ENCODE measurements at places on chromosomes 11 and 22.

- no peak for DNase-seq
These were observed 38.0 kb downstream of the IL18BP start for GRCh38 chr11:72036687-72037086.

DNA sequence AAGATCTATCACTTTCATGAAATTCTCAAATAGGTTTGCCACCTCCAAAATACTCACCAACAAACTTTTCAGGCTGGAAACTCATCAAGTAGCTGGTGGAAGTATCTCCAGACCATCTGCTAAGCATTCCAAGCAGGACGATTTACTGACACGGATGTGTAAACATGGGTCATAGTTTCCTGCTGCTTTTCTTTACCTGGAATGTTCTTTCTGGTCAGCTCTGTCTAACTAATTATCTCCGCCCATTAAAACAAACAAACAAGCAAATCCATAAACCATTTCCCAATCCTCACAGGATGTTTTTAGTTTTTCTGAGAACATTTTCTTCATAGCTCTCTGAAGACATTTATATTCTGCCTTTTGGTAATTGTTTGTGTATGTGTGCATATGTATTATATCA, 397.0 kb downstream of the METTL15 start:
- no peak for DNase-seq

GRCh38 chr11:30281476-30282288, 41.2 kb upstream of the ARL14EP start:
- no peak for DNase-seq

DNA sequence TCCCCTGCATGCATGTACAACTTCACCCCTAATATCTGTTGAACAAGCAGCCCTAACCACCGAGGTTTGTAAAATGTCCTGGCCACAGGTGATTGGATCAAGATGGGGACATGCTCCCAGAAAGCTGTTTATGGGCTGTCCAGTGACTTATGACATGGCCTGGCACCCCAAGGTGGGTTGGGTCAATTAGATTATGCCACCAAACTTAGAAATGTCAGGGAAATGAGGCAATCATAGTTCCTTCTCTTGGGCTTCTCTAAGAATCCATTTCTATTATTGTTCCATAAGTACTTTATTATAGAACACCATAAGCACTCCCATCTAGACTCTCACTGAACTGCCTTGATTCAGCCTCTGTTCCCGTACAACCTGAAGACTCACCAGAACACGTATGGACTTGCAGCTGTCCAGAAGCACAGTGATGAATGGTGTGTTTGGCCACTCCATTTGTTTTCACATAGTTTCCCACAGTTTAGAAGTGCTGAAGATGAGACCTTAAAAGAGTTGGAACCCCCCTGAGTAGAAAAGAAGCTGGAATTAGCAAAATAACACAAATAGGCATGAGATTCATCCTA, 45.5 kb upstream of the OLFML1 start:
- DNase-seq = no peak

- DNase-seq = no peak
These were observed 2.7 kb upstream of the HBG2 start for GRCh38 chr11:5257296-5257695.

DNA sequence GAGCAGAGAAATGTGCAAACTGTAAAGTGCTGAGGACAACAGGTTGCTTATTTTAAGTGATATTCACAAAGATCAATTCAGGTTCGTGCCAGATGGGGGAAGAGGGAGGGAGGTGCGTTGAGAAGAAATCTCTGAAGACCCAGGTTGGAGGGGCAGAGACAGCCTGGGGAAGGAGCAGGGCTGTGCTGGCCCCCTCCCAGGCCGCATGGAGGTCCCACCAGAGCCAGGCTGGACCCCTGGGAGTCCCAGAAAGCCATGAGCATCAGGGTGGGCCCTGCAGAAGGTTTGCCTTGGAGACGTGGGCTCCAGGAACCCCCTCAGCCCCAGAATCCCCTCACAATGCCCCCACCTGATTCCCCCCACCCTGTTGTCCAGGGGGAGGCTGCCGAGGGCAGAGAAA, 47.4 kb downstream of the IGLL1 start:
- no peak for DNase-seq

GRCh38 chr22:34416022-34416860, 496.0 kb upstream of the LARGE1 start:
- DNase-seq = no peak

- no peak for DNase-seq
These were observed 22.9 kb upstream of the FCHSD2 start for GRCh38 chr11:73164803-73165540.

DNA sequence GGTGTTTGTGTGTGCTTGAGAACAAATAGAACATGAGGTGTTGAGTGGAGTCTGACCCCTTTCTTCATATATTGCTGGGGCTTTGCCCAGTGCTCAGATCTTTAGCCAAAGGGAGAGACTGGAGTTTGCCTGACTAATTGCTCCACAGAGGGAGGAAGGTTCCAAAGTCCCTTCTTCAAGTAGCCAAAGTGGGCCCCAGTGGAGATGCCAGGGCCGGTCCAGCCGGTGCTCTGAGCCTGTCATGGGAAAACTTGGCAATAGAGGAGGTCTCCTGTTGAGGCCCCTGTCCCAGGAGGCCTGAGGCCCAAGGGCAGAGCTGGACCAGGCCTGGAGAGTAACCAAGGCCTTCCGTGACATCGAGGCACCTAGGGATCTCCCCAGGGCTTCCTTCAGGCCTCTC, 112.3 kb downstream of the DSCAML1 start:
- DNase-seq = no peak

- DNase-seq = no peak
These were observed 38.3 kb upstream of the NNMT start for GRCh38 chr11:114257621-114258558.

- DNase-seq = no peak
These were observed 8.0 kb upstream of the PKNOX2 start for GRCh38 chr11:125156346-125157117.

- no peak for DNase-seq
These were observed 28.5 kb upstream of the CKAP5 start for GRCh38 chr11:46874586-46874985.

DNA sequence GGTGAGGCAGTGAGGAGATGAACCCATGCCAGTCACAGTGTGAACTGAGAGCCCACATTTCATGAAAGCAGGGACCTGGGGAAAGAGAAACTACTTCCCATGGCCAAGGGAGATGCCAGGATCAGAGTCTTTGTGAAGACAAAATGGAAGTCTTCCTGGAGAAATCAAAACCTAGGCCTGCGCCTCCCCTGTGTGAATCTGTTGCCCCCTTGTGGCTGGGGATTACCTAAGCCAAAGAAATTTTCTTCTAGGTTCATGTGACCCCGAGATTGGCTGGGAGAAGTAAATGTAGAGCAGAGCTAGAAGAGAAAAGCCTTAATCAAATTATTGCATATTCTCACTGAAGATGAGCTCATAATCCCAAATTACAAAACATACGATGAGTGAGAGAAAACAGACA, 1075.3 kb downstream of the TBC1D22A start:
- no peak for DNase-seq

GRCh38 chr22:40757071-40757470, 62.1 kb downstream of the SLC25A17 start:
- no peak for DNase-seq

- no peak for DNase-seq
These were observed 5.5 kb downstream of the PRSS23 start for GRCh38 chr11:86805873-86806310.

DNA sequence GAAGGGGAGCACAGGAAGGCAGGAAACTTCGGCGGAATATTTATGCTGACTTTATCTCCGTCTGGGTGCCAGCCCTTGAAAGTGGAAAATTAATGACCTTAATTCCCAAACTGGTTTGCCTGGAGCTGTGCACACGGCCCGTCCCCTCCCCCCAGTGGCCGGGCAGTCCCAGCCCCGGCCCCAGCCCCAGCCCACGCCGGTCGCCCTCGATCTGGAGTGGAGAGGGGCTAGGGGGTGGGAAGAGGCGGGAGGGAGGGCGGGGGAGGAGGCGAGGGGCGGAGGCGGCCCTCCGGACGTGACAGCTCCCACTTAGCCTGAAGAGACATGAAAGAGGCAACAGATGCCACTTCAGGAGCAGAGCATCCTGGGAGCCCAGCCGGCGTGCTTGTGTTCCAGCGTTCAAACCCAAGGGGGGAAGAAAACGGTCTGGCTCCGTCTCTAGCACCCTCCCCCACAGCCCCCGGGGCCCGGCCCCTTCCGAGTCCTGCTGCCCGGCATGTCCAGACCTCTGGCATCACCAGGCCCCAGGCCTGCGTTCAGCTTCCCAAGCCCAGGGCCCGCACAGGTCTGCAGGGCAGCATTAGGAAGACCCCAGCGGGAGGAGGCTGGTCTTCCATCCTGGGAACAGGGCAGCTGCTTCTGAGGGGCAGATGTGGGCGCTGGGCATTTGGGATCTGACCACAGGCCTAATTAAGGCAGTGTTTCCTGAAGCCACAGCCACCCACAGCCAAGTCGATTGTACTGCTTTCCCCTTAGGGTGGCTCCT, 20.0 kb upstream of the LMO1 start:
- DNase-seq = no peak

DNA sequence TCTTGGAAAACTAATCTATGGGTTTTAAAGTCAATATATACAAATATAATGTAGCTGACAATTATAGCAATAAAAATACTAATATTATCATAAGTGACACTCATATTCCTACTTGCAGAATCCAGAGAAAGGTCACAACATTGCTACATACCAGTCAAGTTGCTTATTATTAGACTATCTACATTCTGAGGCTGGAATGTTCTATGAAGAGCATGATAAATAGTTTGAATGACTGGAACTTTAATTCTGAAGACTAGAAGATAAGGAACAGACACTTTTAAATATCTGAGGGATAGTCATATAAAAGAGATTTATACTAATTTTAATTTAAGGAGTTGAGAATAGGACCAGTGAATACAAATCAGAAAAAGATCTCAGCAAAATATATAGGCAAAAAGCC, 146.0 kb downstream of the GUCY1A2 start:
- no peak for DNase-seq

DNA sequence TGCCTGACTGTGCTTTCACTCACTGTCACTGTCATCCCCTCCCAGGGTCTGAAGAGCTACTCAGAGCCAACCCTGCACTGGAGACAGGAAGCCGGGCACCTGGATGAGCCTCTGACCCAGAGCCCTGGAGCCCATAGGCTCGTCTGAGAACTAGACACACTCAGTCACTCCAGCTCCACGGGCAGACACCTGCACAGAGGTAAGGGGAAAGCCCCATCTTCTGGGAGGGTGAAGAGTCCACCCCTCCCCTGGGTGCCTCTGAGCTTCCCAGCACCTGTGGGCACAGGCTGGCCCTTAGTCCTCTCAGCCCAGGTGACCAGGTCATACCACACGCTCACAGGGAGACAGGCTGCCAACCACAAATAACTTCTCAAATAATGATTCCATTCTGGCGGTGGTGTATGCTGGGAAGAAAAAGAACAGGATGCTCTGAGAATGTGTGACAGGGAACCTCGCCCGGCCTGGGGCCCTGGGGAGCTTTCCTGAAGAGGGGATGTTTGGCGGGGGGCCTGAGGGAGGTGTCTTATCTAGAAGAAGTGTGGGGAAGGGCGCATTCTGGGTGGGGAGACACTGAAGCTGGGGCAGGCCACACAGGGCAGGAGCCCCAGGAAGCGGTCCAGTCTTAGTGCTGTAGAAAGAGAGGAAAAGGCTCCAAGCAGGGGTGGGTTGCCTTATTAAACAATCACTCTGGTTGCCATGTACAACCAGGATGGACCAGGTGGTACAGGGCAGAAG, 5.3 kb downstream of the CCDC157 start:
- DNase-seq = no peak

GRCh38 chr11:68550485-68550817, 89.9 kb downstream of the PPP6R3 start:
- no peak for DNase-seq

GRCh38 chr11:107252429-107253161, 205.0 kb downstream of the CWF19L2 start:
- no peak for DNase-seq

GRCh38 chr11:134598368-134598767, 186.3 kb upstream of the B3GAT1 start:
- DNase-seq = no peak

DNA sequence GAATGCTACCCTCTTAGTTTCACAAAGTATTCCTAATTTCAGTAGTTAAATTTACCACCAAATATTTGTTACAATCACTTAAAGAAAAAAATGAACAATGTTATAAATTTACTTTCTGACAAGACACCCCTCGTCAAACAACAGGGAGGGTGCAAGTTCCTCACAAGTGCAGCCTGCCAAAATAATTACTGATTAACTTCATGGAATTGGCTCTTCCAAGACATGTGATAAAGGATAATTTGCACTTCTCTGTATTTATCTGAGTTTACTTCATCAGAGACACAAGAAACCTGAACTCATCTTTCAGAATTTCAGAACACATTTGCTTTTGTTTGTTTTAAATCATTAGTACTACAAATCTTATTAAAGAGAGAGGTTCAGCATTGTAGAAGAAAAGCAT, 66.5 kb downstream of the LARGE2 start:
- no peak for DNase-seq

DNA sequence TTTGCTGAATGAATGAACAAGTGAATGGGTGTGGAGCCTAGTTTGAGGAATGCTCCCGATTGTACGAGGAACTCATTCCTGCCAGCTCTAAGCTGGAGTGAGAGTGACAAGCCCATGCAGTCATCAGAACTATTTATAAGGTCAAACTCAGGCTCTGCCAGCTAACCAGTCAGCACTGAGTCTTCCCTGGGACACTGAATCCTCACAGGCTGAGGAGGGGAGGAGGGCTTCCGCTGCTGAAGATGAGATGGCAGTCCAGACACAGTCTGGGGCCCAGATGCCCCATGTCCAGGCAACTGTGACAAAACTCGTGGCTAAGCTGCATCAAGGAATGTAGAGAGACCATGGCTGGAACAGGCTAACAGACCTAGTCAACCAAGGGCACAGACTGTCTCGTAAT, 4.0 kb downstream of the LRP4 start:
- no peak for DNase-seq

- no peak for DNase-seq
These were observed 2219.9 kb downstream of the LRRC4C start for GRCh38 chr11:39239553-39239952.

DNA sequence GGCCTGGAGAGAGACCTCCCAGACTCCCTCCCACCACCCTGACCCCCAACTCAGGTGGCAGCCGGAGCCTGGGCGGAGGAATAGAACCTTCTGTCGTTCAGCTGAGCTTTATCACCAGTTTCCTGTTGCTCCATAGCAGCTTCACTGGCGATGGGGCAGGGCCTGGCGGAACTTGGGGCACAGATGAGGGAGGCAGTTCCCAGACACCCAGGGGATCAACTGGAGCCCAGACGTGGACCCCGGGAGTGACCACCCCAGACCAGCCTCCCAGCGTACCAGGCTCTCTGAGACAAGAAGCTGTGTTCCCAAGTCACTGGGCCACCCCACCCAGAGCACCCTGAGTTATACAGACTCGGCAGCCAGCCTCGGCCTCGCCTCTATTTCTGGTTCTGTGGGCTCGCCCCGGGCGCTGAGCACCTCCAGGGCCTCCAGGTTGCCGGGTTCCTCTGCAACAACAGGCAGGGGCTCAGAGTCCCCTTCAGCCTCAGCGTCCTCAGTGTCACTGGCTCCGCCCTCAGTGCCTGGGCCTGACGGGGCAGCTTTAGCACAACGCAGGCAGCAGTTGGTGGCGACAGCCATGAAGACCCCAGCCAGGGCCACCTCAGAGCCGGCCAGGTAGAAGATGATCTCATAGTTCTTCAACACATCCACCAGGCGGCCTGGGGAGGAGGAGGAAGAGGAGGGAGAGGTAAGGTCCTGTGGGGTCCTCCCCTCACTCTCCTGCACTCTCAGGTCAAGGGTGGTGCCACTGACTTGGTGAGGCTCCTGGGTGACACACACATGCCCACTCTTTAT, 5.7 kb downstream of the SLC16A8 start:
- DNase-seq = no peak

GRCh38 chr22:20131859-20132685, 468 bp downstream of the ZDHHC8 start:
- no peak for DNase-seq

- no peak for DNase-seq
These were observed 734.3 kb upstream of the ARHGAP42 start for GRCh38 chr11:99952816-99953215.
